ENCODE measurements at places on chromosomes 3 and 15.

DNA sequence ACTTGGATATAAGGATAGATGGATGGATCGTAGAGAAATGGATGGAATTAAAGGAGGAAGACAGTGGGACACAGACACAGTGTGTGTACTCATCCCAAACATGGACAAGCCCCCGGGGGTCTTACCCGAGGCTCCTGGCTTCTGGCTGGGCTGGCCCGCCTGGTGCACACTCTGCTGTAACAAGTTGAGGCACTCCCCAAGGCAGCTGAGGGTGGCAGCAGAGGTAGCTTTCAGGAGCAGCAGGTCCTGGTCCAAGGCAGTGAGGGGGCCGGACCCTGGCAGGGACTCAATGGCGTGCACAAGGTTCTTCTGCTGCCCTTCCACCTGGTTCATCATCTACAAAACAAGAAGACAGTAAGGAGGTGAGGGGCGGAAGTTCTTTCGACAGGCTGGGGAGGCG, 215.1 kb downstream of the STT3B start:
- no peak for DNase-seq

DNA sequence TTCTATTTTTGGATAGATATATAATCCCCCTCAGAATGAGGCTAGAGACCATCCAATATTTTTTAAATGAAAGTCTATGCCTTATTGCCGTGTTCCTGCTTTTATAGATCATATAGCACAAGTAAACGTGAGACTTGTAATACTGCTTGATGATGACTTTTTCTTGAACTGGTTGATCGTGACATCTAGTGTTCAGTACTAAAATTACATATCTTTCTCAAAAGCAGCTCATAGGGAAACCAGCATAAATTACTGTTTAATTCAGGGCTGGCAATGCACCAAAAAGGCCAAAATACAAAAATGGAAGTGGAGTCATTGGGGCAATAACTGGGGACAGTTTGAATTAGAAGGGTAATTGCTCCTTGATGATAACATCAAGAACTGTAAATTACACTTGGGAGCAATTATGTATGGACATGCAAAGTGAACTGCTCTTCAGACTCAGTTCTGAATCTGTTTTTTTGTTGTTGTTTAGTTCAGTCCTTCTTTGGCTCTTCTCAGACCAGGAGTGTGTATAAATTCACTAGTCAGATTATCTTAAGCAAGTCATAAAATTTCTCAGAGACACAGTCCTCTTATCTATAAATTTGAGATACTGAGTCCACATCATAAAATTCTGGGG, 325.3 kb downstream of the THSD4 start:
- peak; percentile 61 for DNase-seq

DNA sequence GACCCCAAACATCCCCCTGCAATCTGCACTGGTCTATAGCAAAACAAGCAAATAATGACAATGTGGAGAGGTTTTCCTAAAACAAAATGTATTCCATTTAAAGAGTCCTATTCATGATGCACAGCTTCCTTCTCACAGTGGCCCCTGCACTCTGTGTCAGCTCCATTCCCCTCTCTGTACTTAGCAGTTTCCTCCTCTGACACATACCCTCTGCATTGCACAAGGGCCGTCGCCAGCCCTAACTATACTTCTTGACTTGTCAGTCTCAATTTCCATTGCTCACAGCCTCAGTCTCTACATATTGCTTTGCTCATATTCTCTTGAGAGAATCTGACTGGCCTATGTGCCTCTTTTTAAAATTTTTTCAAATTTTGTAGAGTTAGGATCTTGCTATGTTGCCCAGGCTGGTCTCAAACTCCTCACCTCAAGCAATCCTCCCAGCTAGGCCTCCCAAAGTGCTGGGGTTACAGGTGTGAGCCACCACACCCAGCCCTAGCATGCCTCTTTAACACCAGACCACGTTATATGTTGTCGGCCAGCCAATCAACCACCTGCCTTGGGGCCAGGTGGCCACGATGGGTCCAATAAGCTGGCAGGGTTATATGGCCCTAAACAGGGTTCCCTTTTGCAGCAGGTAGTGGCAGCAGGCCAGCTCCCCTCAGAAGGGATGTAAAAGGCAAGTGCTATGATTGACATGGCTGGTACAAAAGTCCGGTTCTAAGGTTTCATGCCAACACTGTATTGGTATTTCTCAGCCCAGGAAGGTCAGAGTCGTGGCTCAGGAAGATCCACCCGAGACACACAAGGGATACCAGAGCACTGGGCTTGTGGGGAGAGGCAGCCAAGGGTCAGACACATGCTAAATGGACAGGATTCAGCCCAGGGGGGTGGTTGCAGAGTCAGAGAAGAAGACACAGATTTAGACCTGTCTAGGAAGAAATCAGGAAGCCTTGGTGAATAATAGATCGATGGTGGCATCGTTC, 59.0 kb upstream of the SMAD3 start:
- DNase-seq: no peak

- DNase-seq: no peak
These were observed 19.5 kb downstream of the ISG20 start for GRCh38 chr15:88658070-88658965.

DNA sequence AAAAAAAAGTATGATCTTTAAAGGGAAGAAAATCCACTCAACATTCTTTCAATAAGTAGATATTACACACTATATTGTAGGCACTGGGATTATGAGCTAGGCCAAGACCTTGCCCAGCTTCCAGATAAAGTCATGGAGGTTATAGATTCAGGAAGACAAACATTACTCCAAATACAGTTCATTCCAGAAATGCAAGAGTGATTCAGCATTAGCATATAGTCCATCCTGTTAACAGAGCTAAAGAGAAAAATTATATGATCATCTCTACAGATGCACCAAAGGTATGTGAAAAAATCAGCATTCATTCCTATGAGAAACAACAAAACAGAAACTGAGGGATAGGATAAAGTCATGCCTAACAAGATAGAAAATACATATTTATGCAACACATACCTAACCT, 42.1 kb upstream of the NSMCE3 start:
- DNase-seq: no peak

DNA sequence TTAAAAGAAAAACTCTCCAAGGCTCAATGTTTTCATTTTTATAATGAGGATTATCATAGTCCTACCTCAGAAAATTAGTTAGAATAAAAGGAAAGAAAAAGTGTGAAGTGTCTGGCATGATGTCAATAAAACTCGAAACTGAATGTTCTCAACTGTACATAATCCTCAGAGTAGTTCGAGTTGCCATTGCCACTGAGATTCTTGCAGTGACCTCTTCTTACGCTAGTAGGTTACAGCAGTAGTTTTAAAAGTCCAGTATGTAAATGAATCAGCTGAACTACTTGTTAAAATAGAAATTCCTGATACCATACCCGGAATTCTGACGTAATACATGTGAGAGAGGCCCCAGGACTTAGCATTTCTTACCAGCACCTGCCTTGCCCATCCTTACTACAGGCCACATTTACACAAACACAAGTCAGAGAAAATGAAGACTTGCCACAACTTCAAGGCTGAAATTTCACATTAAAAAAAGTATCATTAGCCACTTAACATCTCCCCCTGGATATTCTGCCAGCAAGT, 502.6 kb downstream of the FGF12 start:
- no peak for DNase-seq

GRCh38 chr3:179794355-179794754, 141.5 kb downstream of the USP13 start:
- no peak for DNase-seq

- DNase-seq: no peak
These were observed 65.6 kb downstream of the ABTB1 start for GRCh38 chr3:127738192-127738840.

DNA sequence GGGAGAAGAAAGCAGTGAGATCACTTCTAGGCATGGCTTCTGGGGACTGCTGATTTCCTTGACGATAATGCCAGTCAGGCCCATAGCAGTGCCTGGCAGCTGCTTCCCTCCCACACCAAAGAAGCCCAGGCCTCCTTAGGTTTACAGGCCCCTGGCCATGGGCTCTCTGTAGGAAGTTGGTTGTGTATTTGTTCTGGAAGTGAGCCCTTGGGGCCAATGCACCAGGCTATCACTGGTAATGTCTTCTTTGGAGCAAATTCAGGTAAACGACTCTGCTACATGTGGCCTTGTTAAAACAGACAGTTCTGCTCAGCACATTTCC, 89.3 kb downstream of the CCNL1 start:
- DNase-seq: no peak

- DNase-seq: no peak
These were observed 169.5 kb downstream of the PLD1 start for GRCh38 chr3:171640520-171641412.

GRCh38 chr3:83039422-83039821, 1278.0 kb upstream of the GBE1 start:
- DNase-seq: no peak

GRCh38 chr3:78754066-78754743, 1013.6 kb downstream of the ROBO1 start:
- DNase-seq: no peak

- DNase-seq: no peak
These were observed 53.4 kb downstream of the ITPR1 start for GRCh38 chr3:4546346-4547178.

DNA sequence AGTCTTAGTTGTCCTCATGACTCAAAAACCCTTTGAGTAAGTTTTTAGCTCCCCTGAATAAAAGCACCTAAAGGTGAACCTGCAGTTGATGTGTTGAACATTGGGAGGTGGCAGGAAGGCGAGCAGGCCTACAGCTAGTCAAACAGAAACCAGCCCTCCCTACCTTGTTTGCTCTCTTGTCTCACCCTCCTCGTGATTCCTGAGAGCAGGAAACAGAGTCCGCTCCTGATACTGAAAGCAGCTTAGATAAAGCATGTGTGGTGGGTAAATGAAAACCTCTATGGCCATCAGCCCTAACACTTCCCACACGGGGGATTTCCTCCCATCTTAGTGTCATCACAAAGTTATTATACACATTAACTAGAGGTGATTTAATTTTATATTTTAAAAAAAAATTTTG, 21.8 kb upstream of the CLDN18 start:
- DNase-seq: no peak

DNA sequence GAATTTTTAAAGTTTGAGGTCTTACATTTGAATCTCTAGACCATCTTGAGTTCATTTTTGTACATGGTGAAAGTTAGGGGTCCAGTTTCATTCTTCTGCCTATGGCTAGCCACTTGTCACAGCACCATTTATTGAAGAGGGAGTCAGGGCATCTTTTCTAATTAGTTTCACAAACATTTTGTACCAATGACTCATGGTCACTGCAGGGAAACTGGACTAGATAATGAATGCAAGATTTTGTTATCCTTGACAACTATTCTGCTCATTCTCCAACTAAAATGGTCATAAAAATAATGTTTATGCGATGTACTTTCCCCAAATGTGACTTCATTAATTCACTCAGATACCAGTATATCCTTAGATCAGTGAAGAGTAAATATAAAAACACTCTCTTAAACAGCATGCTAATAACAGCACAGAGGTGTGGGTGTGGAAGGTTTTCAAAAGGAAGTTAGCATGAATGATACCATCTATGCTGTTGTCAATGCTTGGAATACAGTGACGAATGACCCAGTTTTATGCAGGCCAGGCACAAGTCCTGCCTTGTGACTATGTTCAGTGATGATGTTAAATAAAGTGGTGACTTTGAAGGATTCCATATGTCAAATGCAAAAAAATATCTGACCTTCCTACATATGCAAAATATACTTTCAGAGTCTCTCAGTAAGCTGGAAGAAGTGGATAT, 314.9 kb upstream of the TMCO5A start:
- DNase-seq: no peak

GRCh38 chr3:101695779-101696372, 9.4 kb upstream of the RPL24 start:
- DNase-seq: no peak

DNA sequence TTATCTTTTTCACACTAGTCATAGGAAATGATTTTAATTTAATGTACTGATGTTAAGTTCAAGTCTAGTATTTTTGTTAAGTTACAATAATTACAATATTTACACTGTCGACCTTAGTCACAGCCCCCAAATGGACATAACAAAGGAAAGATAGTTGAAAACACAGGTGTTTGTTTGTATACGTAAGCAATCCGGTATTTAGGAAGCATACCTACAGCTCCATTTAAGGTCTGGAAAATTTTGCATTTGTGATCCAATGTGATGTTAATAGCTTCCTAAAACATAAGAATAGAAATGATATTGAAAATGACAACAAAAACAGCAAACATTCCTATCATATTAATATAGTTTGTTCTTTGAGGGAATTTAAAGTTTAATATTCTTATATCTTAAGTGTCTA, 56.9 kb downstream of the PLOD2 start:
- DNase-seq: no peak

DNA sequence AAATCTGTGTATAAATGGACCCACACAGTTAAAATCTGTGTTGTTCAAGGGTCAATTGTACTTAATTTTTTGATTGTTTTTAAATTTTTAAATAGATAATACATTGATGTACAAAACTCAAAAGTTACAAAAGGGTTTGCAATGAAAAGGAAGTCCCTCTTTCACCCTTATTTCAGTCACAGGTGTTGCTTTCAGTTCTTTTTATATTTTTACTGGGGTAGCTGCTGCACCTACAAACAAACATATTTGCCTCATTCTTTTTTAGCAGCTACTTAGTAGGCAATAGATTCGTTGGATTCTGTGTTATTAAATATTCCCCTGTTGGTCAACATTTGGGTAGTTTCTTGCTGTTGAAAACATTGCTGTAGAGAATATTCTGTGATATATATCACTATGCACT, 44.4 kb downstream of the PIAS1 start:
- DNase-seq: no peak

DNA sequence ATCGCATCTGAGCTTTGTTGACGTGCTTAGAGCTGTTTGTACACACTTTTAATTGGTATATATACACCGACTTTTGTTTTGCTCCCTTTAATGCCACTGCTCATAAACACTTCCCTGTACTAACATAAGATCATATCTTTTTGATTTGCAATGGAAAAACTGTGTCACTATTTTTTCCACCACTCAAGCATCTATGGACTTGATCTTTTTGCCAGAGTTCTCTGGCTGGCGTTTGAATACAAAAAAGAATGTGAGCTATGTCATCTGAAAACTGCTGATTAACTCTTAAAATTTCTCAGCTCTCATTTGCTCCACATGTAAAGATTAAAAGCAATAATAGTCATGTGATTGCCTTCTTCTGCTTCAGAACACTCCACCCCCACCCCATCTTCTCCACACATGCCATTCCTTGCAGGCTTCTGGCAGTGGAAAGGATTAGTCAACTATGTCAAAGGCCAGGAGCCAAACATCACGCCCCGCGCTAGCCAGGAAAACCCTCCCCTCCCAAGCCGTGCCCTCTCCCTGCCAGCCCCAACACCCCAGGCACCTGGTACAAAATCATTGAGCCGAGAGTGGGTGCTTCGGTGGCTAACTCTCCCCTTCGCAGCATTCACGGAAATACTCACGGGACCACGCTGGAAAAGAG, 123.4 kb upstream of the MEF2A start:
- DNase-seq: no peak

GRCh38 chr15:38354315-38354929, 99.5 kb upstream of the FAM98B start:
- DNase-seq: no peak

- no peak for DNase-seq
These were observed 8.4 kb downstream of the MORC1 start for GRCh38 chr3:109109574-109109973.

DNA sequence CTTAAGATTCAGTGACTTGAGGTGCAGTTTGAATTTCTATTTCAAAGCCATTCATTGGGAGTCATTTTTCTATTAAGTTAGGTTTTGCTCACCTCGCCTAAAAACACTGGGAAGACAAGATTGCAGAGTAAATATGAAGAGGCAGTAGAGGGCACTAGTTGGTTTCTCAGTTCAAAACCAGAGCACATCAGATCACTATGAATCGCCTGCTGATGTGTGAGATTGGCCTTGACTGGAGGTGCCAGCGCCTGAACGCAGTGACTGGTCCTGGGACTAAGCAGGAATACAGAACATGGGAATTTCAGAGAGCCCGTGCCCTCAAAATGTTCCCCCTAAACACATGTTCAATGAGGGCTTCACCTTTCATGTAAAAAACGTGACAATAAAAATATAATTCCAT, 229.0 kb downstream of the ITPR1 start:
- no peak for DNase-seq
